ENCODE measurements at places on chromosomes 12 and 14. TPM values are rescaled to one million over a fixed set of nuclear protein-coding genes. Genes with fewer than 3 reads are reported as not detected.

Gene RNF212B
- not detected for total RNA-seq

DNA sequence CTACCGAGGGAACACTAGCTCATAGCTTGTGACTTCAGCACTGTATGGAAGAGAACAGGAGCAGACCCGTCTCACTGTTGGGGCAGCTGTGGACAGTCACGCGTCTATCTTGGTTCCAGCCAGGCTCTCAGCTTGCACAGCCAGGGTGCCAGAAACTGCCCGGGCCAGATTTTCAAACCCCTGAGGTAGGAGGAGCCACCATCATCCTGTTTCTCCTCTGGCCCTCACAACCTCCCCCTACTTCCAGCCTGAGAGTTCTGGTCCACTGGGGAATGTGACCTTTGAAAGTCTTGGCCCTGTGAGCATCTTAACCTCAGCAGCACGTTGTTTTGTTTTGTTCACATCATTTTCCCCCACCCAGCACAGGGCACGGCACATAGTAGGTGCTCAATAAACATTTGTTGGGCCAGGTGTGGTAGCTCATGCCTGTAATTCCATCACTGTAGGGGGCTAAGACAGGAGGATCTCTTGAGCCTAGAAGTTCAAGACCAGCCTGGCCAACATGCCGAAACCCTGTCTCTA lies 50.4 kb downstream of the PSMA6 start:
- no peak for DNase-seq

Gene MYF5
- total RNA-seq = not detected

Gene FZD10
- total RNA-seq = 4.4 TPM

GRCh38 chr14:95463171-95463901 lies 53.1 kb downstream of the SYNE3 start:
- no peak for DNase-seq

GRCh38 chr14:36655963-36656686 lies 5.5 kb upstream of the PAX9 start:
- DNase-seq = no peak

DNA sequence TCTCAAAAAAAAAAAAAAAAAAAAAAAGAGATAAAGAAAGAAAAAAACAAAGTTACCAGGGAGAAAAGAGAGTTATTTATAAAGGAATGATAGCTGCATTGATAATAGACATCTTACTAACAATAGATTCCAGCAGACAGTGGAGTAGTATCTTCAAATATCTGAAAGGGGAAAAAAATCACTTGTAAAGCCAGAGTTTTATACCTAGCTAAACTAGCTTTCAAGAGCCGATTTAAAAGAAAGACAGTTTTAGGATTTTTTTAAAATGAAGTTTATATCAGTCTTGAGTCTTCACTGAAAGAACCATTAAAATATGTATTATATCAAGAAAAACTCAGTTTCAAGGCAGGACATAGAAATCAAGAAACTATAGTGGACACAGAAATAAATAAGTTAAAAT lies 262.4 kb downstream of the ZFP36L1 start:
- DNase-seq = no peak

Gene BATF
- not detected for total RNA-seq
